Esophagus squamous epithelium (tissue), 5 donors: ENCODE measurements at places on chromosomes 1 and 21. TPM values are rescaled to one million over a fixed set of nuclear protein-coding genes. Genes with fewer than 3 reads are reported as not detected.
A peak's percentile ranks its signal among the peaks of the same experiment; 100 is the strongest.

FMN2 gene
- total RNA-seq = not detected

- H3K36me3 ChIP-seq = no peaks in the 10 kb centered on the region
- DNase-seq = no peak
- H3K4me3 ChIP-seq = no peak overlapping the region
- no peaks in the 10 kb centered on the region for H3K27me3 ChIP-seq
- H3K27ac ChIP-seq = no peak overlapping the region
- H3K4me1 ChIP-seq = peaks cover 67% of the 10 kb centered on the region
These were observed 18.4 kb downstream of the ZBTB17 start for GRCh38 chr1:15957221-15958095.

- no peak overlapping the region for H3K4me3 ChIP-seq
- DNase-seq = no peak
- H3K4me1 ChIP-seq = peaks cover 8% of the 10 kb centered on the region
- H3K27me3 ChIP-seq = peaks cover 5% of the 10 kb centered on the region
These were observed 403.2 kb upstream of the B3GALT2 start for GRCh38 chr1:193589597-193590040.

DNA sequence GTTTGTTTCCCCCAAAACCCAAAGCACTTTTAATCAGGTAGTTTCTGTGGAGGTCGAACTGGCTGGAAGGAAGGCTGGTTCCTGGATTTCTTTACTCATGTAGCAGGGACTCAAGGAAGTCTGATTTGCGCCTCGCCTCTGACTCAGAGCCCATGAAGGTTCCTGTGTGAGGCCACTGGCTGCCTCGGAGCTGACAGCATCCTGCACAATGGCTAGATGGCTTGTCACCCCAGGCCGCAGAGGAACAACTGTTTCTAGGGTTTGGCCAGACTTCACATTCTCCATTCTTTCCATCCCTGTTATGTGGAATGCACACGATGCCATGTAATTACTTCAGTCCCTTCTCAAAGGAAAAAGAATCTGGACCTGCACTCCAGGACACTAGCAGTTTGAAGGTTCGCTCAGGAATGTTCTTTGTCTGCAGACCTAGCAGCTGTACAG, 39.1 kb upstream of the PRSS38 start:
- no peaks in the 10 kb centered on the region for H3K27me3 ChIP-seq
- no peak overlapping the region for H3K4me3 ChIP-seq
- H3K27ac ChIP-seq = no peak overlapping the region
- DNase-seq = no peak
- H3K4me1 ChIP-seq = no peaks in the 10 kb centered on the region
- no peaks in the 10 kb centered on the region for H3K36me3 ChIP-seq

GRCh38 chr1:151326619-151327222, 495 bp downstream of the PI4KB start:
- no peaks in the 10 kb centered on the region for H3K27me3 ChIP-seq
- H3K27ac ChIP-seq = peak overlapping the region; percentile 95
- DNase-seq = peak; percentile 17

DNA sequence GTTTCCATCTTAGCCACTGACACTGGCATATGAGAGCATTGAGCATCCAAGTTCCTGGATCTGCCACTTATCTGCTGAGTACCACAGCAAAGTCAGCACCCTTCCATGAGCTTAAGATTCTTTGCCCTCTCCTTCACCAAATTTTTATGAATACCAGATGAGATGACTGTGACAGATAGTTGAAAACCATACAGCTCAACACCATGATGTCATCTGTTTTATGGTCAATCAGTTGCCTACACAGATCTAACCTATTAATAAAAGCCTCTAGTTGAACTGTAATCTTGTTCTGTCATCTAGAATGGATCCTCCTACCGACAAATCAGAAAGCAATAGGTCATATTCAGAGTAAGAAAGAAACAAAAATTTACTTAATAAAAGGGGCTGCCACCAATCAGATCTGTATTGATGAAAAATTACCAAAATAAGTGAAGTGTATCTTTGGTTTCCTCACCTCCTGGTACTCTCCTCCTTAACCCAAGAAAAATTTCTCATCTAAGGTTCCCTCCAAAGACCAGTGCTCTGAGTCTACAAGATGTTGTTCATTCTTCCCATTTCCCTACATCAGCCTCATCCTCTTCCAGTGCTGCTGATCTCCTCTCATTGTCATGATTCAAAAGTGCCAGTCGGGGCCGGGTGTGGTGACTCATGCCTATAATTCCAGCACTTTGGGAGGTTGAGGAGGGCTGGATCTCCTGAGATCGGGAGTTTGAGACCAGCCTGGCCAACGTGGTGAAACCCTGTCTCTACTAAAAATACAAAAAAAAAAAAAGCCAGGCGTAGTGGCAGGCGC, 138.8 kb upstream of the CTTNBP2NL start:
- no peak for DNase-seq
- H3K4me3 ChIP-seq = no peak overlapping the region
- no peak overlapping the region for H3K27ac ChIP-seq

- no peaks in the 10 kb centered on the region for H3K4me1 ChIP-seq
- DNase-seq = no peak
- H3K27ac ChIP-seq = no peak overlapping the region
- no peaks in the 10 kb centered on the region for H3K27me3 ChIP-seq
These were observed 29.7 kb downstream of the NPHP4 start for GRCh38 chr1:5962265-5963105.
